ENCODE measurements at places on chromosomes 7 and 10. TPM values are rescaled to one million over a fixed set of nuclear protein-coding genes. Genes with fewer than 3 reads are reported as not detected.

The NPTX2 gene
- 6.0 TPM for total RNA-seq

The C7orf33 gene
- total RNA-seq = not detected

The UTF1 gene
- total RNA-seq = not detected

The HMX3 gene
- total RNA-seq = not detected

The FAM241B gene
- total RNA-seq = not detected

The PDE6C gene
- not detected for total RNA-seq
